ENCODE measurements at places on chromosomes 6 and 20.

- no peak for DNase-seq
Observed at GRCh38 chr6:193773-194310, 98.4 kb upstream of the DUSP22 start.

- no peak for DNase-seq
Observed at GRCh38 chr20:57078116-57078515, 188.3 kb downstream of the BMP7 start.

GRCh38 chr6:62367601-62368000 lies 81.6 kb upstream of the KHDRBS2 start:
- DNase-seq: no peak

DNA sequence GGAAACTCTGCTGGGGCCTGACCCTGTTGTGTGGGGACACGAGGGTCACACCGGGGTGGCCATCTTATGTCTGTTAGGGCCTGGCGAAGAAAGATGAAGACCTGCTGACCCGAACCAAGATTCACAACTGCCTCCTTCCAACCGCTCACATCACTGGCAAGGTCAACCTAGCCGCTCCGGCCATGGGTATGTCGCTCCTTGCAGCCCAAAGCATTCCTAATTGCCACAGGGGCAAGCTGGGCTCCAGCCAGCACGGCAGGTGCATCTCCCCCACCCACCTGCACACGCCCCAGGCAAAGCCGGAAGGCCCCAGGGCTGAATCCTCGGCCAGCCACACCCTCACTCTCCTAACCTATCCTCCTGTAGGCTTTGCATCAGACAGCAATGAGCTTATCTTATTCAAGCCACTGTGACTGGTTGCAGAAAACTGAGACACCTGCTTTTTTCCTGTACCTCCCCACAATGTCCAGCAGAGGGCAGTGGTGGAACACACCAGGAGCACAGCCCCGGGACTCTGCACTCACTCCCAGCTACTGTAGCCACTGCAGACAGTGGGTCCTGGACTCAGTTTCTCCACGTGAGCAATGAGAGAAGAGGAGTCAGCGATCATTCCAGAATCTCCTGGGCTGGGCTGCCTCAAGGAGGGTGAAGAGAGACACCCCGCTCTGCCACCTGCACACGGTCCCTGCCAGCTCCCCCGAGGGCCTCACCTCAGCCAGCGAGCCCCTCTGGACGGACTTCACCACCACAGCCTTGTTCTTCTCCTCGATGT lies 170.2 kb downstream of the PREX1 start:
- peak; percentile 98 for DNase-seq

GRCh38 chr20:1513801-1514200 lies 22.6 kb upstream of the SIRPB2 start:
- no peak for DNase-seq

DNA sequence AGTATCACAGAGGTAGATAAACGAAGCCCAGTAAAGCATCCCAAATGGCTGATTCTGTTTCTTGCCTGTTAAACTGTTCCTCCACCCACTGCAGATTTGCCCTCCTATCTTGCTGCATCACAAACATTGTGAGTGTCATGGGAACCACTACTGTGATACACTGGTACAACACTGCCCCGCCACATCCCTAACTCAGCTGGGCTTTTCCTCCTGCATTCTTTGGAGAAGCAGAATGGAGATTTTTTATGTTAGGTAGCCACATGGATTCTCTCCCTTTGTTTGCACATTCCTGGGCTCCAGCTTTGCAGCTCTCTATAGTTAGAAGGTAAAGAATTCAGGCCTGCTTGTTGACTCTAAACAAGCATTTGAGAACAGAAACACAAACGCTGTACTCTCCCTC lies 234.1 kb downstream of the TMEM242 start:
- no peak for DNase-seq

- DNase-seq: no peak
Observed at GRCh38 chr20:59790346-59790745, 143.1 kb downstream of the SYCP2 start.

DNA sequence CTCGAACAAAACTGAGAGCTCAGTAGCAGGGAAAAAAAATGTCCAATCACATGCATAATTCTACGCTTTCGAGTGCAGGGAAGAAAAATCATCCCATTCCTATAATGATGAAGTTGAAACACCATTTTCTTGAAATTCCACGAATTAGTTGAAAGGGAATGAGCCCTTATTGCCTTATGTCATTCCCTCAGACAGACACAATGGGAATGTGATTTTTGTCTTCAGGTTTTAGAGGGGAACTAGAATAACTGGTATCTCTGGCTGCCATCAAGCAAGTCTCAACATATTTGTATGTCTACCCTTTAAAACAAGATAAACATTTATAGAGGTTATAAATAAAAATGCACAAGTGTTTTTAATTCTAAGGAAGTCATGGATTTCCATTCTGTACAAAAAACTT lies 87.9 kb downstream of the KIF13A start:
- DNase-seq: no peak

DNA sequence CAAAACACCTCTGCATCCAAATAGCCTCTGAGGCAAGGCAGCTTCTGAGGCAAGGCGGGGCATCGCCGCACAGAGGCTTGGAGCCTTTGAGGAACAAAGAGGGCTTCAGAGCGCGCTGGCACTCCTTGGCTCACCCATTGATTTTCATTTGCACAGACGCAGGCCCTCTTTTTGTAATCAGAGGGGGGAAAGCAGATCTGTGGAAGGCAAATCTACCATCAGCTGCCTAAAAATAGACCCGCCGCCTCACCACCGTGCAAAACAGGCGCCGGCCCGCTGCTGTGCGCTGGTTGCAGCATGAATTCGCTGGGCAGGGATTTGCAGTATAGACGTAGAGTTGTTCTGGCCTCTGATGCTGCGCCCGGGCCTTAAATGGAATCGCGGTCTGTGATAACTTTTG lies 69.9 kb upstream of the STMND1 start:
- DNase-seq: no peak

GRCh38 chr20:37422791-37423286 lies 76.9 kb downstream of the SRC start:
- DNase-seq: no peak

GRCh38 chr6:155093430-155093829 lies 98.3 kb downstream of the TIAM2 start:
- DNase-seq: no peak

- no peak for DNase-seq
Observed at GRCh38 chr6:44542401-44543116, 155.1 kb downstream of the CDC5L start.

- DNase-seq: peak; percentile 67
Observed at GRCh38 chr20:5652626-5653553, 97.3 kb upstream of the SHLD1 start.

DNA sequence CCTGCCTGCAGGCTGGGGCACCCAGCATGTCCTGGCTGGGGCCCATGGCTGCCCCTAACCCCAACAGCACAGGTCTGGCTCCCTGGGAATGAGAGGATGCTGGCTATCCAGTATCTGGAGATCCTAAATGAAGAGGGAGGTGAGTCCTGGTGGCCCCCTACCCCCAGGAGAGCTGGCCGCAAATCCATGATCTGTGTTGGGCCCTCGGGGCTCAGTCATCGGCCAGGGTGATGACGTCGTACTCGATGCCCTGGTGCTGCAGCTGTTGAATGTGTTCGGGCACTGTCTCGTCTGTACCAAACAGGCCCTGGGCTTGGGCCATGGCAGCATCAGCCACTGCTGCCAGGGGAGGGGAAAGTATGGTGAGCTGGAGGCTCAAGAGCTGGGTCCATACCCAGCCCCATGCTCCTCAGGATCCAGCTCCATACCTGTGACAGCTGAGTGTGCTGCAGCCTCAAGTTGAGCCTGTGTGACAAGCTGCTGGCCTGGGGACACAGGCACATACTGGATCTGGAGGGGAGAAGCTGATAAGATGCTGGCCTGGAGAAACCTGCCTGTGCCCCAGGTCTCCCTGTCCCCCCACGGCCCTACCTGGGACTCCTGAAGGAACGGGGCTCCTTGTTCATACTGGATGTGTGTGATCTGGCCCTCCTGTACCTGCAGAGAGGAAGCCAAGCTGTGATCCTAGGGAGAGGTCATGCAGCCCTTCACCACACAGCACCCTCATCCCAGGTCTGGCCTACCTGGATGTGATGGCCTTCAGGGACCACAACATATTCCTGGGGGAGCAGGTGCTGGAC lies 14.5 kb downstream of the PCIF1 start:
- no peak for DNase-seq

DNA sequence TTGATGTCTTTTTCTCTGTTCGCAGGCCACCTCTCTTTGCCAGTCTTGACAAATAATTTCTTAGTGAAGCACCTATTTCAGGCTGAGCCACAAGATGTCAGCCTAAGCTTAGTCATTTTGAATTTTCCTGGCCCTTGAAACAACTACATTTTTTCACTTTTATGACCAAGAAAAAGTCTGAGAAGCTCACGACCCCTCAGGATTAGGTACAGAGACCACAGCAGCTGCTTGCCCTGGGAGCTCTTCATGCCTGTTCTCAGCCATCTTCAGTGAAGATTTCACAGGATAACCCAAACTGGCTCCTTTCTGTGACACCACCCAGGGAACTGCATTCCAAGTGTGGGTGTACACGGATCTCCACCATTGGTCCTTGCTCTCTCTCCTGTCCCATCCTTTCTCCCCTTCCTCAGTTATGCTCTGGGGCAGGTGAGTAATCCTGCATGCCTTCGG lies 38.4 kb upstream of the SPTLC3 start:
- no peak for DNase-seq

DNA sequence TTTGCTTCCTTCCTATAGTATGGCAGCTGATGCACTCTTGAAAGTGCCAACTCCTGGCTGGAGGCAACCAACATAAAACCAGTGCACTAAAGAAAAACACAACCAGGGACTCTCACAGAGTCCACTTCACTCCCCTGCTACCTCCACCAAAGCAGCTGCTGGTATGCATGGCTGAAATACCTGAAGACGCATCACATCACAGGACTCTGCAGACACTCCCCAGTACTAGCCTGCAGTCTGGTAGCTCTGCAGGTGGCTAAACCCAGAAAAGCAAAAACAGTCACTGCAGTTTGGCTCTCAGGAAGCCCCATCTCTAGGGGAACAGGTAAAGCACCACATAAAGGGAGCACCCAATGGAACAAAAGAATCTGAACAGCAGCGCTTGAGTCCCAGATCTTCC lies 473.0 kb upstream of the SPTLC3 start:
- DNase-seq: no peak

DNA sequence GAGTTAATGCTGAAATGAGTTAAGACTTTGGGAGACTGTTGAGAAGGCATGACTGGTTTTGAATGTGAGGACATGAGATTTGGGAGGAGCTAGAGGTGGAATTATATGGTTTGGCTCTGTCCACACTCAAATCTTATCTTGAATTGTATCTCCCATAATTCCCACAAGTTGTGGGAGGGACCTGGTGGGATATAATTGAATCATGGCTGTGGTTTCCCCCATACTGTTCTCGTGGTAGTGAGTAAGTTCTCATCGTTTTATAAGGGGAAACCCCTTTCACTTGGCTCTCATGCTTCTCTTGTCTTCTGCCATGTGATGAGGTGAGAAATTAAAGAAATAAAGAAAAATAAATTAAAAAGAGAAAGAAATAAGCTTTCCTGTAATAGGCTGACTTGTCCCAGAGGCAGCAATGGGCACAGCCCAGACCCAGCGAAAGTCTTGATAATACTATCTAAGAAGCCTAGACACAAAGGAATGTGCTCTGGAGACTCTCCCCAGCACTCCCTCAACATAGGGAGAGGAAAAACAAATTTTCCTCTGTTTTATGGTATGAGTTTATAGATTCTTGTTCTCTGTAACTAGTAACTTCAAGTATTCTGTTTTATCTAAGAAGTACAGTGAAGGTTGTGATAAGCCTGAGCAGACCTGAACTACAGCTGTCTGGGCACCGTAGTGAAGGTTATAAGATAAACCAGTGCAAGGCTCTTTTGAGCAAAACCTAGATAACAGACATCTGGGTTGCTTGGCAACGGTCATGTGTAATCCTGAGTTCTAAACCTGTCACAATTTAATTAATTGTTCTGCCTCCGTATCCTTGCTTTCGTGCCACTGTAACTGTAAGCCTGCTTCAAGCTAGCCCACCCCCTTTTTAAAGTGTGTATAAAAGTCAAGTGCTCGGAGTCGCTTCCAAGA lies 88.9 kb upstream of the ECI2 start:
- DNase-seq: no peak

- DNase-seq: no peak
Observed at GRCh38 chr6:156925718-156926607, 148.8 kb downstream of the ARID1B start.

DNA sequence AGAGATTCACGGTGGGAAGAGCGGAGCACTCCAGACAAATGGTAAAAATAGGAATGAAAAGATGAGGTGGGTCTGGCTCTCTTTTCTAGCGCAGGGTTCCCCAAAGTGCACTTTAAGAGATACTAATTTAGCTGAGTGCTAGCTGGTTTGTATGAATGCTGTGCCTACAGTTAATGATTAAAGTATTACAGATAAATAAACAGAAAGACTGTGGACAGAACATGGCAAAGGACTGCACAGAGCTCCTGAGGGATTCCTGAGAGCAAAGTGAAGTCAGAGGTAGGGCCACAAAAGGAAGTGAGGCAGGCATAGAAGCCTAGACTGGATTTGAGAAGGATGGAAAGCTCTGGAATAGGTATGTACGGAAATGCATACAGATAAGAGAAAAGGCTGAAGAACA lies 114.5 kb downstream of the INSM1 start:
- DNase-seq: no peak

- DNase-seq: no peak
Observed at GRCh38 chr6:141403827-141404226, 728.9 kb upstream of the GJE1 start.

GRCh38 chr6:35775031-35775430 lies 1.4 kb upstream of the CLPSL2 start:
- DNase-seq: no peak

DNA sequence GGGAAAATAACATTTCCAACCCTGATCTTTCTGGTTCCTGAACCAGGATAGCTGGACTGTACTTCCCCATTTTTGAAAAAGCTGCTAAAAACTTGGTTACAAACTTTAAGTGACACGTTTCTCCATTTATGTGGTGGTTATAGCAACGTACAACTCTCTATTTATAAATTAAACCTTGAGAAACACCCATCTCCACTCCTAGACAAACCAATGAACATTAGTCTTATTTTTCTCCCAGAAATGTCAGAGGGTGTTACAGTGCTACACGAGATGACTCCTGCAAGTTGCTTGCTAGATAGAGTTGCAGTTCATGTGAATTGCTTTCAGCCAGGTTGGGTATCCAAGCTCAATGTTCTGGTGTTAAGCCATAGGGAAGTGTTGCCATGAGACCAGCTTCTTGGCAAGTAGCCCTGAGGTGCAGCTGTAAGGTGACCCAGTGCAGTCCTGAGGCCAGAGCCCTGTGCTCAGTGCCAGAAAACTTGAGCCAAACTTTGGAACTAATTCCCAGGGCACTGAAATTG lies 51.3 kb upstream of the REV3L start:
- DNase-seq: peak; percentile 41

- DNase-seq: no peak
Observed at GRCh38 chr6:108254433-108255410, 6.1 kb downstream of the SNX3 start.
